ENCODE measurements at places on chromosomes 3 and 15. TPM values are rescaled to one million over a fixed set of nuclear protein-coding genes. Genes with fewer than 3 reads are reported as not detected.

Gene IQCF5
- total RNA-seq, result not detected

Gene SSUH2
- total RNA-seq, result 0.60 TPM

Gene CLASP2
- total RNA-seq, result 18.1 TPM

Gene PAQR5
- 93.4 TPM for total RNA-seq

Gene PLXND1
- 96.7 TPM for total RNA-seq

Gene FGD5
- total RNA-seq, result 0.03 TPM

Gene AMT
- 0.53 TPM for total RNA-seq

Gene SCAANT1
- total RNA-seq, result not detected

Gene TNFSF10
- not detected for total RNA-seq

Gene LSMEM2
- not detected for total RNA-seq

Gene THBS1
- total RNA-seq, result 91.7 TPM

Gene REC114
- not detected for total RNA-seq

Gene MORC1
- total RNA-seq, result not detected

Data from A549 treated with AZD2906 at 1 μM for 4 hours (cell line).